ENCODE measurements at places on chromosomes 1 and 21.

DNA sequence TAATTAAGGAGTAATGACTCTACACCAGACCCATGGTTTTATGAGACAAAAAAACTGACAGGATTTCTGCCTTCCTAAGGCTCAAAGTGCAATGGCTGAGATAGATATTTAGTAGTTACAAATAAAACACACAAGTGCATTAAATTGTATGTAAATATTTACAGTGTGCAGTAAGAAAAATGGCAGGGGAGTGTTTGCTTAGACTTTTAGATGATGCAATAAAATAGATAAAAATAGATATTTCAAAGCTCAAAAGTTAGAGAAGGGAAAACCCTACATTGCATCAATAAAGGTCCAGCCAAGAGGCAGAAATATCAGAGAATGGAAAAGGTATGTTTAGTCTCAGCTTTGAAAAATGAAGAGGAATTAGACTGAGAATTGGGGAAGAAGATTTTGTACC, 226.3 kb upstream of the FGGY start:
- no peak for DNase-seq

DNA sequence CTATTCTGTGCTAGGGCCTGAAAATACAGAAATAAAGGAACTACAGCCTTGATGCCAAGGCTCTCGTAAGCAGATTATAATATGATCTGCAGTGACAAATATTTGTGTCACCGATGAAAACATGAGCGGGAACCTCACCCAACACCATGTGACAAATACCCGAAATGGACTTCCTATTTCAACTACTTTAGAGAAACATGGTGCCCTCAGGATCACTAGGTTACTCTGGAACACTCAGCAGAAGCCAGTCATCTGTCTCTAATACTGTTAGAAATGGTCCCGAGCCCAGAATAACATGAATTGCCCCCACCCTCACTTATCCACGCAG, 463 bp upstream of the VAMP3 start:
- no peak for DNase-seq

GRCh38 chr1:52633291-52633754, 355 bp downstream of the SHISAL2A start:
- DNase-seq: peak; percentile 74

DNA sequence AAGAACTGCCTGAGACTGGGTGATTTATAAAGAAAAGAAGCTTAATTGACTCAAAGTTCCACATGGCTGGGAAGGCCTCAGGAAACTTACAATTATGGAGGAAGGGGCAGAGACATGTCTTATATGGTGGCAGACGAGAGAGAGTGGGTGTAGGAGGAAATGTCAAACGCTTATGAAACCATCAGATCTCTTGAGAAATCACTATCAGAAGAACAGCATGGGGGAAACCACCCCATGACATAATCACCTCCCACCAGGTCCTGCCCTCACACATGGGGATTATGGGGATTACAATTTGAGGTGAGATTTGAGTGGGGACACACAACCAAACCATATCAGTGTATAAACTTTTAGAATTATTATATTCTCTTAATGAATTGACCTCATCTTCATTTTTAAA, 335.9 kb upstream of the DPYD start:
- DNase-seq: no peak

GRCh38 chr1:93758842-93759515, 77.3 kb upstream of the BCAR3 start:
- DNase-seq: no peak

All from activated effector memory CD4-positive, alpha-beta T cell treated with anti-CD3 and anti-CD28 coated beads, Interleukin-2, amount 50 U/mL, for 16 hours (primary cell).